ENCODE measurements at places on chromosomes 11 and 22. TPM values are rescaled to one million over a fixed set of nuclear protein-coding genes. Genes with fewer than 3 reads are reported as not detected.

VWCE gene
- 0.99 TPM for total RNA-seq

OR8G5 gene
- not detected for total RNA-seq

CRYBB2 gene
- not detected for total RNA-seq

HEPN1 gene
- total RNA-seq: not detected

KIAA1671 gene
- 5.2 TPM for total RNA-seq

CHADL gene
- 0.85 TPM for total RNA-seq
